Activated T-helper 1 cell treated with anti-CD3 and anti-CD28 coated beads, Interleukin-2, amount 50 U/mL, for 16 hours (primary cell): ENCODE measurements at places on chromosomes 11 and 22.

GRCh38 chr11:59556917-59557348 lies 45.6 kb downstream of the OR4D9 start:
- no peak for DNase-seq

DNA sequence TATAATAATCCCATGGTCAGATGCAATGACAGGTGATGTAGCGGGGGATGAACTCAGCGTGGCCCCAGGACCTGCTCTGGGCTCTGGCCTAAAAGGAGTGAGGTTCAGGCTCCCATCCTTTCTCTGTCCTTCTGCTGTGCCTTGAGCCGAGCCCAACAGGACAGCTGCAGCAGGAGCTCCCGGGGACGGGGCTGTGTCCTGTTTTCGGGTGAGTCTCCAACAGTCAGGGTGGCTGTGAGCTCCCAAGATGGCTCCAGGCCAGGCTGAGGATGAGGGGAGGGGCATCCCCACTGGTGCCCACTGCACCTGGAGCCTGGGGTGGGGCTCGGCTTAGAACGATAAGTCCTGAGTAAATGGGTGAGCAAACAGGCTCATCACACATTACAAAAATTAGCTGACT lies 1385.0 kb downstream of the BRD1 start:
- DNase-seq: no peak

GRCh38 chr22:20615021-20615420 lies 107.6 kb downstream of the MED15 start:
- no peak for DNase-seq

GRCh38 chr11:44963136-44963535 lies 12.5 kb upstream of the TP53I11 start:
- DNase-seq: no peak

GRCh38 chr11:112392904-112393303 lies 132.2 kb upstream of the PLET1 start:
- no peak for DNase-seq

- DNase-seq: no peak
Measured at GRCh38 chr11:122306831-122307391, 190.9 kb upstream of the BLID start.

DNA sequence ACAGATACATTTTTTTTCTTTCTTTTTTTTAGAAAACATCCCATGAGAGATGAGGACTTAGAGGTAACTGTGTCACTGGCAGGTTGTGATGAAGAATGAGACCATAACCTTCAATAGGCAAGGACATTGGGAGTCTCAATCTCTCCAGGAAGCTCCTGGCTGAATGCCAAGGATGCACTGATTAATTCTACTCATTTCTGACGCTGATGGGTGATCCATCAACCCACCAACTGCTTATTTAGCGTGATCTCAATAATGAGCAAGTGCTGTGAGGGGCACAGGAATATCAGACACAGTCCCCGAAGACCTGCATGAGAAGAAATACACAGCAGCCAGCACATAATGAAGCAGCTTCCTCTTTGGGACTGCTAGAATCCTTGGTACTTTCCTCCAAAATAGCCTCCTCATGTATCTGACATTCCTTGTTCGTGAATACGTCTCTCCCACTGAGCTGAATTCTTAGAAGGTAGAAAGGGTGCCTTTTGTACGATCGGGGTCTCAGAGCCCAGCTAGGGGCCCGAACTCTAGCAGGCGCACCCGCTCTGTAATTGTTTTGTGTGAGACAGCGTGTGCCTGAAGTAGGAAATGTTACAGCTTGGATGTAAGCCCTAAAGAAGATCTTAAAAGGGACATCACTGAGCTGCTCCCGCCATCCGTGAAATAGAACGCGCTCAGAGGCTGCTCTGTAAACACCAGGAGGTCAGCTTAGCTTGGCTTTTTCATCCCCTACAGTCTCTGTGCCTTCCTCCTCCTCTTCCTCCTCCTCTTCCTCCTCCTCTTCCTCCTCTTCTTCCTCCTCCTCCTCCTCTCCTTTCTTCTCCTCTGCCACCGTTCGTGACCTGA lies 7.2 kb downstream of the CLMP start:
- no peak for DNase-seq
